Nephron progenitor cell (in vitro differentiated cells): ENCODE measurements at places on chromosomes 16 and 17.

DNA sequence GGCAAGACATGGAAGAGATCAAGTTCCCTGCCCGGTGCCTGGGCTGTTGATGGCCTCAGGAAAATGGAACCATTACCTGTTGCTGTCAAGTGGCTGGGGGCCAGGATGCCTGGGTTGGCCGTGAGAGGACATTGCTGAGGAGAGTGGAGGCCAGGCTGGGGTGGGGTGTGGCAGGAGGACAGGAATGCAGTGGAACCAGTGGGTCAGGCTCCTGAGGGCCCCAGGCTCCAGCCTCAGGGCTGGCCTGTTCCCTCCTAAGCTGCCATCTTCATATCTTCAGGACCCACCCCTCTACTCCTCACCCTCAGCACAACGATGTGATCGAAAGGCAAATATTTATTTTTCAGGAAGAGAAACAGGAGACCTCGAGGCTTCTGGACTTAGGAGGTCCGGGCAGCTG lies 8.5 kb upstream of the YPEL3 start:
- H3K4me1 ChIP-seq = peaks cover 32% of the 10 kb centered on the region
- H3K4me3 ChIP-seq = no peak overlapping the region
- H3K36me3 ChIP-seq = peaks cover 79% of the 10 kb centered on the region
- no peaks in the 10 kb centered on the region for H3K27me3 ChIP-seq

- H3K36me3 ChIP-seq = peaks cover 33% of the 10 kb centered on the region
- H3K4me1 ChIP-seq = peaks cover 58% of the 10 kb centered on the region
- H3K27ac ChIP-seq = no peak overlapping the region
Observed at GRCh38 chr16:80990978-80991377, 15.7 kb downstream of the CMC2 start.

DNA sequence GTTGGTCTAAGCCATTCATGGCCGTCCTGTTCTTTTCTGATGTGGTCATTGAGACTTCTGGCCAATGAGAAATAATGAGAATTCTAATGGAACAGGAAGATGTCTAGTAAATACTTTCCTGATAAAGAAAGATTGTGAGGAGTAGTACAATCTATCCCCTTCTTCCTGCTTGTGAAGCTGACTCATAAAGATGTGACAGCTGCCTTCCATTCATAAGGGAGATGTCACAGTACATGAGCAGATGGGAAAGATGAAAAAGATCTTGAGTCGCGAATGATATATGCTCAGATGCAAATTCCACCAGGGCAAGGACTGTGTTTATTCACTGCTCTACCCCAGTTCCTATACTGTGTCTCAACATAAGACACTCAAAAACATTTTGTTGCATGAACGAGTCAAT lies 111.7 kb upstream of the FOXF1 start:
- DNase-seq = no peak
- no peak overlapping the region for H3K4me3 ChIP-seq
- peaks cover 25% of the 10 kb centered on the region for H3K4me1 ChIP-seq
- H3K27ac ChIP-seq = no peak overlapping the region
- no peaks in the 10 kb centered on the region for H3K36me3 ChIP-seq

GRCh38 chr16:77736879-77737278 lies 14.6 kb downstream of the NUDT7 start:
- H3K27me3 ChIP-seq = peaks cover 7% of the 10 kb centered on the region
- no peaks in the 10 kb centered on the region for H3K36me3 ChIP-seq
- H3K4me3 ChIP-seq = no peak overlapping the region
- H3K4me1 ChIP-seq = peaks cover 5% of the 10 kb centered on the region
- H3K27ac ChIP-seq = no peak overlapping the region

DNA sequence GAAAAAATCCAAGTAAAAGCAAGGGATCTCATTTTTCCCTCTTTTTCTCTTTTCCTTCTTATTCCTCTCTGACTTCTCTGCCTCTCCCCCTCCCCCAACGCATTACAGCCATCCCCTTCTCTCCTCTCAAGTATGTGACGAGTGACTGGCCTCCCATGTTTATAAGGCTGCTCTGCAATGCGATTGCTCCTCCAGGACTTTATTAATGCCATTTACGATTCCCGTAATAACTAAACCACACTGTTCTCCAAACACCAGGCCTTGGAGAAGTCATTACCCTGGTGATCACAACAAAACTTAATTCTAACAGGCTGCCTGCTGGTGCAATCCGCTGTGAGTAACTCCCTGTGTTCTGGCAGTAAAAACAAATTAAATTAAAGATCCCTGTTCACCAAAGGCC lies 88.8 kb downstream of the HS3ST3B1 start:
- peaks cover 7% of the 10 kb centered on the region for H3K27me3 ChIP-seq
- H3K4me1 ChIP-seq = peaks cover 12% of the 10 kb centered on the region
- no peak for DNase-seq
- H3K27ac ChIP-seq = no peak overlapping the region
- no peak overlapping the region for H3K4me3 ChIP-seq
- H3K36me3 ChIP-seq = peaks cover 20% of the 10 kb centered on the region

- H3K27ac ChIP-seq = no peak overlapping the region
- H3K27me3 ChIP-seq = no peaks in the 10 kb centered on the region
- no peak for DNase-seq
- peaks cover 10% of the 10 kb centered on the region for H3K4me1 ChIP-seq
Observed at GRCh38 chr16:65388592-65388991, 266.7 kb upstream of the CDH11 start.

DNA sequence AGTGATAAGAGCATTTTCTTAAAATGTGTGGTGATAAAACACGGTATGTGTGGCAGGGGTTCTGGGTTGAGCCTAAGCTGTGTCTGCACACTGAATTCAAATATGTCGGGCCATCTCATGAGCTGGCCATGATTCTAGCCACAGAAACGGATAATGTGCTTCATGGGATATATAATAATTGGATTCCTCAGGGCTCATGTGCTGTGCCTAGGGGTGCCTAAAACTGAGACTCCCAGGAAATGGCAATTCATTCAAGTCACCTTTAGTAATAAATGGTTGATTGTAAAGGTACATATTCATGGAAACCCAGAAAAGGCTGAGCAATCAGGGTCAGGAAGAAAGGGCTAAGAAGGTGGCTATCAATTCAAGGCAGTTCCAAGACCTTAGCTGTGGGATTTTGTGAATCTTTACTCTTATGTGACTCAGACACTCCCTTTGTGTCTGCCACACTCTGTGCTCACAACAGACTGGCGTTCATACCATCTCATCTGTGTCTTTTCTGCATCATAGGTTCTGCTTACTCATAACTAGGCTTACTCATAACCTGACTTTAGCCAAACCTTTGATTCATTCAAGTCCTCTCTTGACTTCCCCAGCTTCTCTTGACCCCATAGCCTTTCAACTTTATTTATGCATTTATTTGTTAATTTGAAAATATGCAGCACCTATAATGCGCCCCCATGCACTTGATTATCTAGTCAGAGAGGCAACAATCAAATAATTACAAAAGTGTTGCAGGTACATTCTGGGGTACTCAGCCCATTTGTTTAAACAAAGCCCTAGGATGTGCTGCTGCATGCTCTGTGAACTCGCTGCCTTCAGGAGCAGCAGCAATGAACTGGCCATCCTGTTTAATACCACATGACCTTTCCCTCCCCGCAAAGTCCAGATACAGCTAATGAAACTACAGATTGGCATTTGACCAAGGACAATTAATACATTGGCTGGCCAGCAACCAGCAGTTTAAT lies 28.4 kb upstream of the MED13 start:
- no peak overlapping the region for H3K27ac ChIP-seq
- H3K27me3 ChIP-seq = peaks cover 3% of the 10 kb centered on the region
- no peak overlapping the region for H3K4me3 ChIP-seq
- peaks cover 31% of the 10 kb centered on the region for H3K4me1 ChIP-seq

DNA sequence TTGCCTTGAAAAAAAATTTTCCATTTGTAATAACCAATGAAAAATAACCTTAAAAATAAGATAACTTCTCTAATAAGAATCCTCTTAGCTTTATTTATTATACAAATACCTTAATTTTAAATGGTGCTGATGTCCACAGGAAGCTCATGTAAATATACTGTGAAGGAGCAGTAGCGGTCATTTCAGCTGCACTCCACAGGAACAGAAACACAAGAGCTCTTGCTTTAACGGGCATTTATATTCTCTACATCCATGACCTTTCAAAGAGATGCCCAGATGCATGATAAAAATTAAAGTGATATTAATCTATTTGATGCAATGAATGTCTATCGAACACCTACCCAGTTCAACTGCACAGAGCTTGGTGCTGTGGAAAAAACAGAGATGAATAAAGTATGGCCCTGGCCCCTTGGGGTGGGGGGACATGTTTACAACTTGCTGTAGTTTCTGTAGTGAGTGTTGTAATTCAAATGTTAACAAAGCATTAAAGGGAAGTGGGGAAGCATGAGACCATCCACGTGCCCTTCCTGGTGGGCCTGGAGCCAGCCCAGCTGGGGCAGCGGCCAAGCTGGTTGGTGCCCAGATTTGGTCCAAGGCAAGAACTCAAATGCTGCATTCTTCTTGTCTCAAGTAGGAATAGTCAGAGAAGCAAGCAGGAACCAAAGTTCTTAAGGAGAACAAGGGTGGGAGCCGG lies 47.9 kb downstream of the IQCK start:
- no peaks in the 10 kb centered on the region for H3K27me3 ChIP-seq
- H3K36me3 ChIP-seq = peaks cover 40% of the 10 kb centered on the region
- DNase-seq = no peak
- no peaks in the 10 kb centered on the region for H3K4me1 ChIP-seq
- no peak overlapping the region for H3K4me3 ChIP-seq

- H3K36me3 ChIP-seq = peaks cover 38% of the 10 kb centered on the region
- H3K4me1 ChIP-seq = peaks cover 71% of the 10 kb centered on the region
- H3K4me3 ChIP-seq = no peak overlapping the region
- peaks cover 5% of the 10 kb centered on the region for H3K27me3 ChIP-seq
Observed at GRCh38 chr17:17050346-17051345, 8.4 kb downstream of the MPRIP start.

- H3K4me1 ChIP-seq = peaks cover 39% of the 10 kb centered on the region
- H3K27ac ChIP-seq = no peak overlapping the region
- H3K27me3 ChIP-seq = peaks cover 8% of the 10 kb centered on the region
- DNase-seq = no peak
- H3K36me3 ChIP-seq = no peaks in the 10 kb centered on the region
Observed at GRCh38 chr17:63438092-63439051, 7.7 kb downstream of the CYB561 start.

- H3K4me1 ChIP-seq = peaks cover 47% of the 10 kb centered on the region
- peaks cover 13% of the 10 kb centered on the region for H3K36me3 ChIP-seq
- H3K27me3 ChIP-seq = peaks cover 9% of the 10 kb centered on the region
- DNase-seq = no peak
Observed at GRCh38 chr17:289409-289808, 63.2 kb downstream of the RPH3AL start.

GRCh38 chr17:78532311-78532710 lies 44.9 kb downstream of the DNAH17 start:
- no peaks in the 10 kb centered on the region for H3K36me3 ChIP-seq
- H3K27ac ChIP-seq = no peak overlapping the region
- H3K4me3 ChIP-seq = no peak overlapping the region
- DNase-seq = no peak
- peaks cover 11% of the 10 kb centered on the region for H3K27me3 ChIP-seq

DNA sequence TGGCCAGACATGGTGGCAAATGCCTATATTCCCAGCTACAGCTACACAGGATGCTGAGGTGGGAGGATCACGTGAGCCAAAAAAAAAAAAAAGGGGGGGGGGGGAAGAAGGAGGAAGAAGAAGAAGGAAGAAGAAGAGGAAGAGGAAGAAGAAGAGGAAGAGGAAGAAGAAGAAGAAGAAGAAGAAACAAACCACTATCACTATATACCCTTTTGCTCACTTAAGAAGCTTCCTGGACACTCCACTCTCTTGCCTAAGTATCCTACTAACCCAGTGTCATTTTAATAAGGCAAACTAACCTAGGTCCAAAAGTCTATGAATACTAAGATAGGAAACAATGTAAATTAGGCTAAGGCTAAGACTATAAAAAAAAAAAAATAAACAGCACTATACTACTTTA lies 54.8 kb downstream of the GPATCH8 start:
- peaks cover 34% of the 10 kb centered on the region for H3K36me3 ChIP-seq
- H3K27me3 ChIP-seq = no peaks in the 10 kb centered on the region
- DNase-seq = no peak
- H3K27ac ChIP-seq = no peak overlapping the region
- H3K4me1 ChIP-seq = peaks cover 9% of the 10 kb centered on the region
- H3K4me3 ChIP-seq = no peak overlapping the region

- peaks cover 21% of the 10 kb centered on the region for H3K4me1 ChIP-seq
- no peak overlapping the region for H3K4me3 ChIP-seq
- no peaks in the 10 kb centered on the region for H3K27me3 ChIP-seq
- H3K27ac ChIP-seq = no peak overlapping the region
Observed at GRCh38 chr16:89430436-89431157, 59.8 kb downstream of the ANKRD11 start.

GRCh38 chr17:39461926-39462569 lies 762 bp downstream of the CDK12 start:
- peaks cover 17% of the 10 kb centered on the region for H3K36me3 ChIP-seq
- peaks cover 19% of the 10 kb centered on the region for H3K27me3 ChIP-seq

- no peak for DNase-seq
- H3K27me3 ChIP-seq = peaks cover 6% of the 10 kb centered on the region
- H3K36me3 ChIP-seq = no peaks in the 10 kb centered on the region
- no peak overlapping the region for H3K27ac ChIP-seq
- no peak overlapping the region for H3K4me3 ChIP-seq
Observed at GRCh38 chr16:31664683-31665482, 137.2 kb downstream of the AHSP start.

DNA sequence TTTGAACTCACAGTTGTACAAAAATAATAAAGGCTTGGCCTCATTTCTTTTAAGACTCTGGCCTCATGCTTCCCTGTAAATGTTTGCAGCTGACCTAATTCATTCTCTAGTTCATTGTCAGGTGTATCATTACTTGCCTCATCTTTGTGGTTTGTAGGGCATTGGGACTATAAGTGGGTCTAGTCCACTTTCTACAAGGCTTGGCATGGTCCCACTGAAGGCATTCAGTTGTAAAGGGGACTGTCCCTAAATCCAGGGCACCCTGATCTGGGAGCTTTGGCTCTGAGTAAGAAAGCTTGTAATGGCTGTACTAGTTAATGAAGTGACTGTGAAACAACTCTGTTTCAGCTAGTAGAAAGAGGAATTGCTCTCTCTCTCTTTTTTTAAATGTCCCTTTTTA lies 2.7 kb downstream of the KCTD2 start:
- peaks cover 47% of the 10 kb centered on the region for H3K36me3 ChIP-seq
- DNase-seq = no peak
- peaks cover 11% of the 10 kb centered on the region for H3K27me3 ChIP-seq
- H3K4me1 ChIP-seq = peaks cover 40% of the 10 kb centered on the region
- no peak overlapping the region for H3K27ac ChIP-seq

- peaks cover 12% of the 10 kb centered on the region for H3K27me3 ChIP-seq
- H3K36me3 ChIP-seq = peaks cover 33% of the 10 kb centered on the region
- H3K4me3 ChIP-seq = peak overlapping the region; percentile 76
- H3K4me1 ChIP-seq = peaks cover 21% of the 10 kb centered on the region
Observed at GRCh38 chr17:21129023-21129681, 2.4 kb downstream of the DHRS7B start.
